NCI-H2081 treated with DMSO at 0.1 percent for 48 hours (cell line): ENCODE measurements at places on chromosomes 6 and 20.

DNA sequence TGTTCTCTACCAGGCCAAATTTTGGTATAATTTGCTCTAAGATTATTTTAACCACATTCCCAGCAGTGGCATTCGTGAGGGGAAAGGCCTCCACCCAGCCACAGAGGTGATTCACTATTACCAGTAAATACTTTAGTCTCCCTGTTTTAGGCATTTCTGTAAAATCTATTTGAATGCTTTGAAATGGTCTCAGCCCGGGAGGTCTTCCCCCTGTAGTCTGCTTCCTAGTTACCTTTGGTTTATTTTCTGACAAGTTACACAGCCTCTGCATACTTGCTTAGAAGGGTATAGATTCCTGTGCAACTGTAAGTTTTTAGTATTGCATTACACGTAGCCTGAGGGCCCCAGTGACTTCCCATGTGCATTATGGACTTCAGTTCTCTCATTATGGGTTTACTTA lies 248.7 kb downstream of the C6orf118 start:
- DNase-seq = no peak

DNA sequence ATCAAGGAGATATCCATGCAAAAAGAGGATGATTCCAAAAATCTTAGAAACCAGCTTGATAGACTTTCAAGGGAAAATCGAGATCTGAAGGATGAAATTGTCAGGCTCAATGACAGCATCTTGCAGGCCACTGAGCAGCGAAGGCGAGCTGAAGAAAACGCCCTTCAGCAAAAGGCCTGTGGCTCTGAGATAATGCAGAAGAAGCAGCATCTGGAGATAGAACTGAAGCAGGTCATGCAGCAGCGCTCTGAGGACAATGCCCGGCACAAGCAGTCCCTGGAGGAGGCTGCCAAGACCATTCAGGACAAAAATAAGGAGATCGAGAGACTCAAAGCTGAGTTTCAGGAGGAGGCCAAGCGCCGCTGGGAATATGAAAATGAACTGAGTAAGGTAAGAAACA lies 10.1 kb upstream of the SNRNP48 start:
- no peak for DNase-seq

GRCh38 chr6:52495922-52496321 lies 75.8 kb downstream of the EFHC1 start:
- no peak for DNase-seq

GRCh38 chr6:117327149-117328004 lies 62.0 kb downstream of the VGLL2 start:
- DNase-seq = no peak

DNA sequence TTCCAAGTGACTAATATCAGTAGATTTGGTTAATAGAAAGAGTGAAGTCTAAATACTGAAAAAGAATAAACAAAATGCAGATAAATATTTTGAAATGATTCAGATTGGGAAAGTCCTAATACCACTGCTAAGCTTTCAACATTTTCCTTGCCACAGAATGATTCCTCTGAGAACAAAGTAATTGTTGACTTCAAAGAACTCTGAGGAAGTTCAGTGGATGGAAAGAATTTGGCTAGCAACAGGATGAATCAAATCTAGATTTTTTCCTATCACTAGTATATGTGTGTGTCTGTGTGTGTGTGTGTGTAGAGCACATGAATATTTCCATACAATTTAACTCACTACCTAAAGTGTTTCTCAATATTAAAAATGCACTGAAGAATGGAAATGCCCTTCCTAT lies 107.9 kb upstream of the PREP start:
- DNase-seq = no peak

GRCh38 chr6:10882657-10883171 lies 873 bp upstream of the GCM2 start:
- DNase-seq = no peak

DNA sequence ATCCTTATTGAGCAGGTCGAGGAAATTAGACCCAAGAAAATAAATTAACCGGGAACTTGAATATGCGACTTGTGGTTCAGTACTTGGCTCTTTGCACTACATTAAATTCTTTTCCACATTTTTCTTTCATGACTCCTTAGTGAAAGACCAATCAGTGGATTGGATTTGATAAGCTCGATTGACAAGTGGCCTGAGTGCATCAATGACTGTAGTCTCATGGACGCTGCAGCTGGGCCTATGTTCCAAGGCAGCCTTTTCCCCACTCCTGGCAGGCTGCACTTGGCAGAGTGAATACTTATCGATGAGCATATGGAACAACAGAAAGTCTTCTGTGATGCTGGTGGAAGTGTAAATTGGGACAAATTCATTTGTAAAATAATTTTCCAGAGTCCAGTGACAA lies 210.8 kb upstream of the EXOC2 start:
- no peak for DNase-seq

- no peak for DNase-seq
These were observed 261.5 kb downstream of the BMP2 start for GRCh38 chr20:7029019-7029418.

DNA sequence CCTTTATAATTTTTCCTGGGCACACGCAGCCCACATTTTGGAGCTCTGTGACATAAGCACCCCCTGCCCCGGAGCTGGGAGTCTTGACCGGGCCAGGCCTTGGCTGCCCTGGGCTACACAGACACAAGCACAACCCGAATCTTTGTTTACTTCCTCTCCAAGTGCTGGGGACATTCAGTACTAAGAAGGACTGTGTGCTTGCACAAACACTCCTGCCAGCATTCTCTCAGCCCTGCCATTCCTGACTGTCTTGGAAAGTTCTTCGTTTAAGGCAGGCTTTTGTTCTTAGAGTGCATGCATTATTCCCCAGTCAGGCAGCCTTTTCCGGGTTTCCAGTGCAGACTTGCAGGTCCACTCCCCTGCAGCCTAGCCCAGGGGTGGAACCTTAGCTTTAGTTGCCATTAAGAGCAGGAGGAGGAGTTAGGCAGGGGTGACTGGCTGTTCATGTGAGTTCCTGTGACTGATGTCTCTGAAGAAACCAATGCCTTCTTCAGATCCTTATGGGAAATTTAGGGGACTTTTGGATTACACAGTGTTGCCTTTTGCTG lies 28.6 kb downstream of the FOXO3 start:
- no peak for DNase-seq

DNA sequence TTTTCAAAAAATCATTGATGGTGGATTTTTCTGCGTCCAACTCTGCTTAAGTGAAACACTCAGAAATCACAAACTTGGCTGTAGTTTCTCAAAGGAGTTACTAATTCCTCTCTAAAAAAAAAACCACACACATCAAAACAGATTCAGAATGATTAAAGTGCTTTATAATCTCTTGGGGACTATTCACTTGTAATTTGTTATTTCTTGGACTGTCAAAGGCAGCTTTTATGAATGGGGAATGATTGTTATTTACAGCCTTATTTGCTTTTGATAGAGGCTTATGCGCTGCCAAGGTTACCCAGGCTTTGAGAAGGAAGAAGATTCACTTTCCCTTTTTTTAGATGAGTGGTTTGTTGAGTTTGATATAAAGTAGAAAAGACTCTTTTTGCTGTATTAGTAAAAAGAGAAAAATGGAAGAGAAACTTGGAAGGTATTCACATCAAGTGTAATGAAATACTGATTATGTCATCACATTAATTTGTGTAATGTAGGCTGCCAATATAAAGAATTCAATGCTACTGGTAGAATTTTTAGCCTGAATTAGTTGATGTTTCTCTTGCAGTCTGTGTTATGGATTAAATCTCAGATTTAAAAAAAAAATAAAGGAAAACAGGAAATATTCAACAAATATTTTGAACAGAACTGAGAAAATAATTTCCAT lies 381.0 kb upstream of the SASH1 start:
- no peak for DNase-seq
